ENCODE measurements at places on chromosomes 16 and 17.

DNA sequence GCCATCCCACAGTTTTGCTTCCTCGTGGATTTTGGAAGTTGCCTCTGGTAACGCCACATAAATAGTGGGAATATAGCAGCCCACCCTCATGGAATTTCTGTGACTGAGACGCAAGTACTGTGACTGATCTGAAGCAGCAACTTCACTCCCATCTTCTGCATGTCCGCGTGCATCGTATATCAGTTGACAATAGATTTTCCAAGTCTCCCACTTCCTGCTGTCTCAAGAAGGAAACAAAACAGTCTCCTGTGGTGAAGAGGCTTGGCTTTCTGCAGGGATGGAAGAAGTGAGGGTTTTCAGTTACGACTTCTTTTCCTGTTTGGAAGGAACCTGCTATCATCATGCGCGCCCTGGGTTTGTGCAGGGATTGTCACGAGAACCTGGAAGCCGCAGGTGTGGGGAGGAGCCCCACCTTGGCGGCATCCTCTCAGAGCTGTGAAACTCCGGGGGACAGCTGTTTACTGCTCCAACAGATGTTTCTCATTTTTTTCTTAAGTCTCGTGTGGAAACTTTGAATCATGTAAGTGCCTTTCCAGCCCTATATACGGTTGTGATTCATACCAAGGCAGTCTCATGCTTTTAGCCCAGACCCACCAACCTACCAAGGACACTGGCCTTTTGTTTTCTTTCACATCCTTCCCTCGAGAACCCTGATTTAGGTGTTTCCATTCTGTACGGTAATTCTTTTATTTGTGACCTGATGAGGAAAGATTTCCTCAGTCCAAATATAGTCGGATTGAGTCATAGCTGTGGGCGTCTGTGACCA lies 57.5 kb downstream of the WIPI1 start:
- DNase-seq, result no peak

- no peak for DNase-seq
These were observed 12.8 kb upstream of the CBFB start for GRCh38 chr16:67016143-67016542.

DNA sequence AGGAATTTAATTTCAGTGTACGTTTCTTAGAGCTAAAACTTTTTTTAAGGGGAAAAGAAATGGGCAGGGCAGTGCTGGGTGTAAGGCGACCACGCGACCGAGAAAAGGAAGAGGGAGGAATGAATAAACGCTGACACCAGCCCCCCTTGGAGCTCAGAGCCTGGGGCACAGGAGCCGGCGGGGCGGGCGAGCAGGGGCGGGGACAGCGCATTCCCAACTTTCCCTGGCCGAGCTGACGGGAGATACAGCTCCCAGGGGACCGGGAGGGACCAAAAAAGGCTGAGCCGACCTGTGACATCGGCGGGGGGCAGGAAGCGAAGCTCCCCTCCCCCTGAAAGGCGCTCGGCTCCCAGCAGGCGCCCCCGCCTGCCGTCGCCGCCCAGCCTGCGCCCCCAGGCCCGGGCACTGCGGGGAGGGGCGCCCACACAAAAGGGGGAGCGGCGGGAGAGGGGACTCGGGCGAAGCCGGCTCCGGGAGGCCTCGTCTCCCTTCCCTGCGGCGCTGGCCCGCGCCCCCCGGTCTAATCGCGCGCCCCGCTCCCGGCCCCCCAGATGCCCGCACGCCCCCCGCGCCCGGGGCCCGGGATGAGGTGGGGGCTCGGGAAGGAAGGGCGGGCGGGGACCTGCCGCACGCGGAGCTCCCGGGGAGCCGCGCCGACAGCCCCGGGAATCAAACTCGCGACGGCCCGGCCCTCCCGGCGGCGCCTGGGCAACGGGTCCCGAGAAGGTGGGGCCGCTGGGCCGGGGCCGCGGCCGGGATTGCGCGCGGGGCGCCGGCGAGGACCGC lies 622 bp downstream of the CUEDC1 start:
- DNase-seq, result no peak

GRCh38 chr16:18983565-18984434 lies at the start of gene TMC7:
TSS of gene TMC7 (plus strand) at chr16:18983934. CDS start at chr16:18984064, 130 bp downstream.
- DNase-seq, result peak; percentile 77

GRCh38 chr17:57644326-57644725 lies 100.8 kb downstream of the CCDC182 start:
- DNase-seq, result no peak

GRCh38 chr17:29686993-29687590 lies 64.4 kb upstream of the CORO6 start:
- no peak for DNase-seq

DNA sequence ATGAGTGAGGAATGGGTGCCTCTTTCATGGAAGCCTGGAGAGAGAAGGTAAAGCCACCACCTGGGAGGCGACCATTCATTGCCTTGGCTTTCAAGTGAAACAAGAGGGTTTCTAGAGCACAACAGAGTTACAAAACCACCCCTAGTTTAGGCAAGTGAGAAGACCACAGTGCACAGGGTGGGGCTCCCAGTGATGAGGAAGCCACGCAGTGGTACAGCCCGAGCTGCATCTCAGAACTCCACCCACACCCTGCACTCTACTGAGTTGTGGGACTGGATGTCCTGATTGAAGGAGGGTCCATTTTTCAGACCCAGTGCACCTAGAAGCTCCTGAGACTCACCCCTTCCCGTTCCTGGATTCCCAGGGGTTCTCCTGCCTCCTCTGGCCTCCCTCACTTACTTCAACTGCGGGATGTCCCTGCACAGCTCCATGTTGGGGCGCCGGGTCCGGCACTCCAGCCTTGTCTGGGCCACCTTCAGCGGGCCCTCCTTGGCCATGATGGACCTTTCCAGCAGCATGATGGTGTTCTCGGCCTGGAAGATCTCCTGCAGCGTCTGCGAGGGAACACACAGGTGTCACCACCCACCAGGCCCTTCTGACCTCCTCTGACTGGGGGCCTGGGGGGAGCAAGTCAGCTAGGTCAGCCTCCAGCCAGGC lies 55.1 kb upstream of the EMP2 start:
- DNase-seq, result no peak

DNA sequence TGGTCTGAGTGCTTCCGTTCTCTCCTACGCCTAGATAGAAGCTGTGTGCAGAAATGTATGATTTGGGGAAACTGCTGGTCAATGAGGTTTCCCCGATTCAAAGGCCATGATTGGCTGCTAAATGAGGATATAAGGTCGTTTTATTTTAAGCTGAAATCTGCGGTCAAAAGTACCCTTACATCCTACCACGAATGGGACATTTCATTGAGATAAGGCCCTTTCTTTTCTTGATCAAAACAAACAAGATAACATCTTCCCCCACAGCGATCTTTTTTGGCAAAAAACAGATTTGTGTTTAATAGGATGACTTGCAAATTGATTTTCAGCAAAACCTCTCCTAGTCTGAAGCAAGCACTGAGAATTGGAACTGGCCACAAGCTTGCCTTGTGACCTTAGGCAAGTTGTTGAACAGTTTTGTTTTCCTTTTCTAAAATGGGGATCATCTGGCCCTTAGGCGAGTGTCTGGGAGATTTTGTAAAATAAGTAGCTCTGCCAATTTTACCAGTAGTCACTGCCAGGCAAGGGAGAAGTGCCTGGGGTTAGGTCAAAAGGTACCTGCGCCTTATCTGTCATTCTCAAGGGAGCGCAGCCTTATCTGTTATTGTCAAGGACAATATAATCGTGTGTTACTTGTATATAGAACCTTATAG lies 635 bp downstream of the SCPEP1 start:
- no peak for DNase-seq

DNA sequence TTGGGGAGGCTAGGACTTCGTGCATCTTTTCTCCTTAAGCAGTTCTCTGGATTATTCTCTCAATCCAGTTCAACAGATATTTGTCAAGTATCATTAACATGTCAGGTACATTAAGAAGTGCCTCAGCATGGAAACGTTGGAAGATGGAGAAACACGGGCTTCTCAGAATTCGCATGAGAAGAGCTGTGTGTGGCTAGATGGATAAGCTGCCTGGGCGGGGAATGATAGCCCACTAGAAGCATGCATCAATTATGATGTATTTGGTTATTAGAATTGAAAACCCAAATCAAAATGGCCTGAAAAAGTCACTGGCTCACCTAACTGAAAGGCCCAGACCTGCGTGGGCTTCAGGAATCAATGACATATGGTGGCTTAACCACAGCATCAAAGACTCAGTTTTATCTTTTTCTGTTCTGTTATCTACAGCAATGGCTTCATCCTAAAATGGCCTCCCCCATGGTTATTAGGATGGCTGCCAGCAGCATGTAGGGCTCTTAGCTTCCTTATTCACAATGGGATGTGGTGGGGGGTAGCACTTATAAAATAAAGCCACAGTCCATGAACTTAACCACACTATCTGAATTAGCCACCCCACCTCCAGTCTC lies 43.9 kb downstream of the MMD start:
- no peak for DNase-seq

DNA sequence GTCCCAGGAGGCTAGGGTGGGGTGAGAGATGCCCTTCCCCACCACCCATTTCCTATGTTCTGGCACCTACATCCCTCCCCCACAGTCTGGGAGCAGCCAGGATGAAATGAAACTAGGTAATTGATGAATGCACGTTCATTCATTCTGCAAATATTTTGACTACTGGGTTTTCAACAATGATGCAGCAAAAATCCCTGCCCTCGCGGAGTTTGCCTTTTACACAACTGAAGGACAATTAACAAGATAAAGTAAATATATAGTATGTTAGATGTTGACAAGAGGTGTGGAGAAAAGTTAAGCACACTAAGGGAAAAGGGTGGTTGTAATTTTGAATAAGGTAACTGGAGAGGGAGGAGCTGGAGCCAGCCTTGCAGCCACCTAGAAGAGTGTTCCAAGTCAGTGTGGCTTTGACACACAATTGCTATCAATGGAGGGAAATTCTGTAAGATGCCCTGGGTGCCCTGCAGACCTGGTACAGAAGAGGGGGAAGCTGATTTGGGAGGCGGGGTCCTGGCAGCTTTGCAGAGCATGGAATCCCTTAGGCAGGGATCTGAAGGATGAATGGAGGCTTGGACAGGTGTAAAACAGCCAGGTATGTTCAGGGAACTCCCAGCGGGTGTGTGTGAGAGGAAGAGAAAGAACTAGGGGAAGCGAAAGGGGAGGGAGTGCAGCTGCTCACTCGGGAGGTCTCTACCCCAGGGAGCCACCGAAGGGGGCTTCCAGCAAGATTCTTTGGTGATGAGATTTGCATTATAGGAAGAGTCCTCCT lies 2.5 kb downstream of the TMEM92 start:
- DNase-seq, result no peak

DNA sequence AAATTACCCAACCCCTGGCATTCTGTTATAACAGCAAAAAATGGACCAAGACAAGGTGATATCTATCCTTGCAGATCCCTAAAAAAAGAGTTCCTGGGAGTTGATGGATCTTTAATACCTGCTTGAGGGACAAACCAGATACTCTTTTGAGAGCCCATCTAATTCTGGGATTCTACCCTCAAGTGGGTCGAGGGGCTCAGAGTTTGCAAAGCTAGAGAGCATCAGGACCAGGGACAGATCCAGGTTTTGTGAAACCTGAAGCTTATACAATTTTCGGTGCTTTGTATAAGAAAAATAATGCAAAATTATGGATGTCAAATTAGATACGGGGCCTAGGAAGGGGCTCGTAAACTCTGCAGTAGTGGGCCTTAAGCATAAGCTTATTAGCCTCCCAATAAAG lies 130.5 kb upstream of the CRHR1 start:
- DNase-seq, result no peak

DNA sequence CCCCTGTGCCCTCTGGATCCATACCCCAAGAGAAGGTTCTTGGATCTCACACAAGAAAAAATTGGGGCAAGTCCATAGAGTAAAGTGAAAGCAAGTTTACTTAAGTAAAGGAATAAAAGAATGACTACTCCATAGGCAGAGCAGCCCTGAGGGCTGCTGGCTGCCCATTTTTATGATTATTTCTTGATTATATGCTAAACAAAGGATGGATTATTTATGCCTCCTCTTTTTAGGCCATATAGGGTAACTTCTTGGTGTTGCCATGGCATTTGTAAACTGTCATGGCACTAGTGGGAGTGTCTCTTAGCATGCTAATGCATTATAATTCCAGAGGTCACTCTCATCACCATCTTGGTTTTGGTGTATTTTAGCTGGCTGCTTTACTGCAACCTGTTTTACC lies 70.8 kb downstream of the NLK start:
- no peak for DNase-seq

DNA sequence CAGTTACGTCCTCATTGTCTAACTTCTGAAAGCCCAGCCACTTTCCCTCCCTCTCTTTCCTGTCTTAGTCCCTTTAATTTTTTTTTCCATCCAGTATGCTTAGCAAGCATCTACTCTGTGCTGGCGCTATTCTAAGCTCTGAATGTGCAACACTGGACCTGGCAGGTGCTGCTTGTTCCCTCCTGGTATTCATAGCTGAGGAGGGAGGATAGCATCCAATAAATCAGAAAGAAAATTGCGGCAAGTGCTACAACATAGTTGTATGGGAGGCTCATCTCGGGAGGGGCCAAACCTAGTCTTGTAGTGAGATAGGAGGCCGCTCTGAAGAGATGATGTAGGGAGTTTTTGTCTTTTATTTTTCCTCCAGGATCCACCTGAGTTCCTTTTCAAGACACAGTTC lies 457.3 kb upstream of the HSBP1 start:
- no peak for DNase-seq

DNA sequence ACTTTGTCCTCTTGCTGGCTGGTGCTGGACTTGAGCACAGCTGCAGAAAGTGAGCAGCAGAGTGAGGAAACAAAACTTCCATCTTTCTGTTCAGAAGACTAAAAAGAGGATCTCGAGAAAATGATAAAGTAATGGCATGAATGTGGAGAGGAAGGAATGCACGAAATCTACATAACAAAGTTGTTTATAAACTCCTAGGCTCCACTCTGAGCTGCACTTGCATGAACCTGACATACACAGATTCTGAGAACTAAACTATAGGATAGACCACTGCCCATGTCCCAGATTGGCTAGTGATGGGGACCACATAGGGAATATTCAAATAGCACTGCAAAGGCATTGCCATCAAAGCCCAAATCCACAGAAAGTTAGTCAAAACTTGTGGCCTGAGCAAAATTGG lies 121.1 kb upstream of the MON1B start:
- DNase-seq, result no peak

DNA sequence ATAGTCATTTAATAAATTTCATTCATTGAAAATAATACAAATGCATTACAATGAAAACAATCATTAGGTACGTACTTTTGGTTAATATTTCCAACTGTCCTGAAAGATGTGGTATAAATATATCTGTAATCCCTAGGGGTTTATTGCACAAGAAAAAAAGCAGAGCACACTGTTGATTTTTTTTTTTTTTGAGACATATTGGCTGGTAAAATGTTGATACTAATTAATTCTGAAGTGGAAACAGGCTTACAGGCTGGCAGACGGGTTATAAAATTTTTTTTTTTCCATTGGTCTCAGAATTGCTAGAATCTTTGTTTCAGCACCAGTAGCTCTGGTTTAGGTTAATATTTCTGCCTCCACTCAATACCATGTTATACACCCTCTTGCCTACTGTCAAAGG lies 193.6 kb downstream of the MAP2K6 start:
- no peak for DNase-seq

All from NCI-H2029 (cell line).